ENCODE measurements at places on chromosomes 3 and 15. TPM values are rescaled to one million over a fixed set of nuclear protein-coding genes. Genes with fewer than 3 reads are reported as not detected.

MESP2 gene
- not detected for total RNA-seq

DNA sequence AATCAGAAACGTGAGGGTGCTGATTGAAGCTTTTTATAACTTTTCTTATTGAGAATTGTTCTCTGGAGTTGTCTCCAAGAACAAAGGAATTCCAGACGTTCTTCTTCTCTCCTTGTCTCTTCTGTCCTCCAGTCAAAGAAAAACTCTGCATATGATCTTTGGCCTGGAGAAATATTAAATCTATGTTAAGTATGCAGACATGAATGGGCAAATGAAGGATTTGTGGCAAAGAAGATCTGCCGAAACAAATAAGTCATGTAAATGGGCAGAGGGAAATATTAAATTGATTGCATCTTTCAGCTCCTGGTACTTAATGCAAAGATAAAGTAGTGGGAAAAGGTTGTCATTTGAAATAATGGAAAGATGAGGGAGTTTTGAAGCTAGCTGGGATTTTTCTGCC lies 74.9 kb downstream of the IGF1R start:
- H3K27ac ChIP-seq: no peak overlapping the region
- DNase-seq: no peak
- no peak overlapping the region for H3K4me3 ChIP-seq
- no peaks in the 10 kb centered on the region for H3K36me3 ChIP-seq
- H3K27me3 ChIP-seq: no peaks in the 10 kb centered on the region

DNA sequence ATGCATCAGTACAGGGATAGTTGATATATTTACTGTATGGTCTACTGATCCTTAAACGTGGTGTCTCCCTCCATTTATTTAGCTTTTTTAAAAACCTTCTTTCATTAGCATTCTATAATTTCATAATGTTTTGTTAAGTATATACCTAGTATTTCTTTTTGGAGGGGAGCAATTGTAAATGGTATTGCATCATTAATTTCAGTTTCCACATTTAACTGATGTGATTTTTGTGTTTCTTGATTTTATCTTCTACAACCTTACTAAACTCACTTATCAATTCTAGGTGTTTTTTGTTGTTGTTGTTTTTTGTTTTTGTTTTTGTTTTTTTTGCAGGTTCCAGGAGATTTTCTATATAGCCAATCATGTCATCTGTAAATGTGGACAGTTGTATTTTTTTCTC lies 18.4 kb downstream of the GOLGA6L1 start:
- no peak overlapping the region for H3K27ac ChIP-seq
- H3K4me3 ChIP-seq: no peak overlapping the region
- H3K27me3 ChIP-seq: no peaks in the 10 kb centered on the region
- no peaks in the 10 kb centered on the region for H3K4me1 ChIP-seq

GRCh38 chr3:15753056-15753710 lies 44.6 kb downstream of the ANKRD28 start:
- no peak overlapping the region for H3K27ac ChIP-seq
- no peak for DNase-seq
- H3K4me3 ChIP-seq: no peak overlapping the region
- H3K27me3 ChIP-seq: no peaks in the 10 kb centered on the region
- no peaks in the 10 kb centered on the region for H3K36me3 ChIP-seq
- no peaks in the 10 kb centered on the region for H3K4me1 ChIP-seq

DNA sequence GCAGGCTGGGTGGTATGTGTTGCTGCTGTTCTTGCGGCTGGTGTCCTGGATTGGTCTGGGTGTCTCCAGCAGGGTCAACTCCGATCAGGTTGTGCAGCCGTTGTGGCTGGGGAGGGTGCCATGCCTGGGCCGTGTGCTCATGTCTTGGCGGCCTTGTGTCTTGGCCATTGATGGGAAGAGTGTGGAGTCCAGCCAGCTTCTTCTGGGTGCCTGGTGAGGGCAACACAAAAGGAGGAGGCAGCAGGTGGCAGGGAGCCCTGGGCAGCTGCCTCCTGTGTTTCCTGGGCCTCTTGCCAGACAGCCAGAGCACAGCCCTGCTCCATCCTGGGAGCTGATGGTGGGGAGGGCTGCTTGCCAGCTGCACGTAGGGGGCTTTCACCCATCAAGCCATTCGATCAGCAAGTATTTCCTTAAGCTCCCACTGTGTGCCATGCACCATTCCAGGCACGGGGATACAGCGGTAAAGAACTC lies 4.3 kb downstream of the CHAC1 start:
- H3K4me1 ChIP-seq: peaks cover 10% of the 10 kb centered on the region
- H3K4me3 ChIP-seq: no peak overlapping the region
- no peaks in the 10 kb centered on the region for H3K36me3 ChIP-seq
- H3K27me3 ChIP-seq: no peaks in the 10 kb centered on the region
- DNase-seq: no peak

DNA sequence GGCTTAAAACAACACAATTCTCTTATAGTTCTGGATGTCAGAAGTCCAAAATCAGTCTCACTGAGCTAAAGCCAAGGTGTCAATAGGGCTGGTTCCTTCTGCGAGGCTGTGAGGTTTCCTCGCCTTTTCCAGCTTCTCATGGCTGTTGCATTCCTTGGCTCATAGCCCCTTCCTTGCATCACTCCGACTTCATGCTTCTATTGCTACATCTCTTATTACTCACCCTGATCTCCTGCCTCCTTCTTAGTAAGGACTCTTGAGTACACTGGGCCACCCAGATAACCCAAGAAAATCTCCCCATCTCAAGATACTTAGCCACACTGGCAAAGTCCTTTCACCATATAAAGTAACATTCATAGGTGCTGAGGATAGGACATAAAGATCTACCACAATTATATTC lies 193.9 kb downstream of the ADAMTS17 start:
- no peaks in the 10 kb centered on the region for H3K4me1 ChIP-seq
- DNase-seq: no peak
- H3K36me3 ChIP-seq: no peaks in the 10 kb centered on the region
- H3K27me3 ChIP-seq: no peaks in the 10 kb centered on the region
- H3K27ac ChIP-seq: no peak overlapping the region

DNA sequence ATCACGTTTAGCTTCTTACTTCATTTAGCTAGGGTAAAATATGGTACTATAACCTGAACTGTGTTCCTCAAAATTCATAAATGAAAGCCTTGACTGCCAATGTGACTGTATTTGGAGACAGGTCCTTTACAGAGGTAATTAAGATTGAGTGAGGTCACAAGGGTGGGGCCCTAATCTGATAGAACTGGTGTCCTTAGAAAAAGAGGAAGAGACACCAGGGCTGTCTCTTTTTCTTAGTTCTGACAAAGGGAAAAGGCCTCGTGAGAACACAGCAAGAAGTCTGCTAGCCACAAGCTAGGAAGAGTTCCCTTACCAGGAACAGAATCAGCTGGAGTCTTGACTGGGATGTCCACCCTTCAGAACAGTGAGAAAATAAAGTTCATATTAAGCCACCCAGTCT lies 162.7 kb downstream of the GMNC start:
- no peak overlapping the region for H3K27ac ChIP-seq
- H3K4me3 ChIP-seq: no peak overlapping the region
- no peak for DNase-seq
- H3K4me1 ChIP-seq: no peaks in the 10 kb centered on the region
